NCI-H146 (cell line): ENCODE measurements at places on chromosomes 7 and 10.
A peak's percentile ranks its signal among the peaks of the same experiment; 100 is the strongest.

DNA sequence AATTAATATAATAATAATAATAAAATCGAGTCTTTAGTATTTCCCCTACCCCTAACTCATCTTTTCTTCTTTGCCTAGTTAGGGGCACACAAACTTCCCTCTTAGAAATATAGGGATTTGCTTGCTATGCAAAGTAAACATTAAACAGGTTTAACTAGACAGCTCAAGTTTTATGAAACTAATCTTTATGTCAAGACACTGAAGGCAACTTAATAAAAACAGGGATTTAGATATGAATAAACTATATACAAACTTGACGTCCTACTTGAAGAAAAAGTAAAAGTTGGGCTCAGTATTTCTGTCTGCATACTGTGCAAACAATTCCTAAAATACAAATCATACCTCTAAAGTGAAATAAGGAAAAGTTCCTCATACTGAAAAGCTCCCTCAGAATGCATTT is 52.1 kb upstream of the CAV2 start:
- DNase-seq: no peak

- DNase-seq: no peak
Measured at GRCh38 chr10:112461029-112461887, 14.2 kb downstream of the VTI1A start.

DNA sequence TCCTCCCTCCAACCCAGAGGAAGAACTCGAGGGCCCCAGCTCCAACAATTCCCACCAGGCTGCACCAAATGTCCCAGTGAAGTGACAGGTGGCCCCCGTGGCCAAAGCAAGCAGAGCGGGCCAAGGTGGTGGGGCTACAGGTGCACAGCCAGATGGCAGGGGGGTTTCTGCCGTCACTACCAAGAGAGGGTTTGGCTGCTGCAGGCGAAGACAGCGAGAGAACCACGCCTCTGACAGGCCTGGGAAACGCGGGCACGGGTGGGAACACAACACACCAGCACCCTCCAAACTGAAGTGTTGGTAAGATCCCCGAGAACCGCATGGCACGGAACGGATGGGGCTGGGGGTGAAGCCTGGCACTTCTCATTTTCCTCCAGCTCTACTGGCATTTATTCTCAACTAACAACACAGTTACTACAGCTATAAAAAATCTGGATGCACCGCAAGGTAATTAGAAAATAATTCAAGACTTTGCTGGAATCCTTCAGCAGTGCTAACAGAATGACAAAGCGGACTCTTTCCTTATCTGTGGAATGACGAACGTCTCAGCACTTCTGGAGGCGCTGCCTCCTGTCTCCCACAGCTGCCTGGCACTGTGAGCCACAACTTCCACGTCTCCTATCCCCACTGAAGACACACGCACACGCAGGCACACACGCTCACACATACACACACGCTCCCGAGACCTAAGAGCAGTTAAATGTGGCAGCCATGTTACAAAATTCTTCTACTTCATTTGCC is 167.9 kb downstream of the TCERG1L start:
- no peak for DNase-seq

DNA sequence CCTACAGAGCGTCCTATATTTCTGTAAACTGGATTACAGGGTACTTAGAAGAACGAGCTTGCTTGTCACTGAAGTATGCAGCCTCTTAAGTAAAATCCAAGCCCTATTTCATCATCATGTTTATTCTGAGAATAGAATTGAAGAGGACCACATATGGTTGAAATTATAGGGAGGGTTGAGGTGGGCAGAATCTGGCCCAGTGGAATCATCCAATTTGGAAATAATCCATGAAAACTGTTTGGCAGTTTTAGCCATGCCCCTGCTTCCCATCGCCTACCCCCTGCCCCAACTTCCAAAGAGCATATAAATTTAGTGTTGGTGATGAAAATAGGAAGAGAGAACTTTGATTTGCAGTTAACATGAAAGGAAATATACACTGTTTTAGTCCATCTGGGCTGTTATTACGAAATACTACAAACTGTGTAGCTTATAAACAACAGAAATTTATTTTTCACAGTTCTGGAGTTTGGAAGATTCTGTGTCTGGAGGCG is 150.4 kb downstream of the PRKG1 start:
- no peak for DNase-seq

DNA sequence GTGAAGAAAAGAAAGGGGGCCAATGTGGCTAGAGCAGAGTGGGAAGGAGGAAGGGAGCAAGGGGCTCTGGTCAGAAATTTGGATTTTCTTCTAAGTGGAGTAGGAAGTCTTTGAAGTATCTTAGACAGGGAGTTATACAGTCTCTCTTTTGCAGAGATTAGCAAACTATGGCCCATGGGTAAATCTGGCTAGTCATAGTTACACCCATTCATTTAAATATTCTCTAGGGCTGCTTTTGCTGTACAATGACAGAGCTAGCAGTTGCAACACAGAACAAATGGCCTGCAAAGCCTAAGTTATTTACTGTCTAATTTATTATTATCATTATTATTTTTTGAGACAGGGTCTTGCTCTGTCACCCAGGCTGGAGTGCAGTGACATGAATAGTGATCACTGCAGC is 10.5 kb upstream of the LAMB4 start:
- no peak for DNase-seq

DNA sequence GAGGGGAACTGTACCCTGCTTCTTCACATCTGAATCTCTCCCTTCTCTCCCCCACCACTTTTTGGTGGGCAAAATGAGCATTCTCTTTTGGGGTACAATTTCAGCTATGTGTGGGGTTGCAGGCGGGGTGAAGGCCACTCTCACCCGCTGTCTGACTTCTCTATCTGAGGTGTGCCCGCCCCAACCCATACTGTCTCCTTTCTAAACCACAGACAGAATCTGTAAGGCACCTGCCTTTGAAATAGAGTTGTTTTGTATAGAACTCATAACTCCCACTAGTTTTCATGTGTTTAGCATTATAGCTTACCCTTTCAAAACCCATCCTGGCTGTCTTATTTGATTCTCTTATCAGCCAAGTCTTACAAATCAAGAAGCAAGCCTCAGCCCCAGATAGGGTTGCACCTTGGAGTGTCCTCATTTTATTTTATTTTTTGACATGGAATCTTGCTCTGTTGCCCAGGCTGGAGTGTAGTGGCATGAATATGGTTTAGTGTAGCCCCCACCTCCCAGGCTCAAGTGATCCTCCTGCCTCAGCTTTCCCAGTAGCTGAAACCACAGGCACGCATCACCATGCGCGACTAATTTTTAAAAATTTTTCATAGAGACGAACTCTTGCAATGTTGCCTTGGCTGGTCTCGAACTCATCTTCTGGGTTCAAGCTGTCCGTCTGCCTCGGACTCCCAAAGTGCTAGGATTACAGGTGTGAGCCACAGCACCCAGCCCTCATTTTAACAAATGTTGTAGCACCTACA is 11.9 kb downstream of the TSPAN14 start:
- no peak for DNase-seq

DNA sequence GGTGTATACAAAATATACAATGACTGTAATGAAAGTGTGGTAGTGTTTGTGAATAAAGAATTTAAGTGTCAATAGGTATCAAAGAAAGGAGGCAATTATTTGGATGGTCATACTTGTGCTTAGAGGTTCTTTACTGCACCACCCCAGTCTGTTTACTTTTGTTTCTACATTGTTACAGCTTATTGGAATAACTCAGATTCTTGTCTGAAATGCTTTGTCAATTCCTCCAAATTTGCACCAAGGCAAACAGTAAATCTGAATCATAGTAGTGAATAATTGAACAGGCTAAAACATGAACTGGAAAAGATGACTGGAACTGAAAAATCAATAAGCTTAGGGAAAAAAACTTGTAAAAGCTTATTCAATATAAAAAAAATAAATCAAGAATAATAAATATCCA is 319.2 kb downstream of the EXOC4 start:
- no peak for DNase-seq

- no peak for DNase-seq
Measured at GRCh38 chr7:28036696-28037095, 143.9 kb downstream of the JAZF1 start.

DNA sequence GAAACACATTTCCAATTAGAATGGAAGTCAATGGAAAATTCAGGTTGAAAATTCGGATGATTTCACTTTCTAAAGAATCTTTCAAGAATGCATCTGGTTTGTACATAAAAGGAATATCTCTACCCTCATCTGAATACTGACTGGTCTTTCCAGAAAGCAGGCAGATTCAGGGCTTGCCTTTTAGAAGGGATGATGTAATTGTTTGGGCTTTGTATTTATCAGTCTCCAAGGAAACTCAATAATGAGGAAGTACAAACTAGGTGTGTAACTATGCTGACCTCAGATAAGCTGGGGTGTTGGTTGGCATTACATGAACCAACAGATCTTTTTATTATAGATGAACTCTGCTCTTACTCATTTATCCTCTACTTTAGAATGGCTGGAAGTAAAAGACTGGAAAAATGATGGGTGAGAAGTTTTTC is 24.1 kb downstream of the PDLIM1 start:
- DNase-seq: peak; percentile 73

DNA sequence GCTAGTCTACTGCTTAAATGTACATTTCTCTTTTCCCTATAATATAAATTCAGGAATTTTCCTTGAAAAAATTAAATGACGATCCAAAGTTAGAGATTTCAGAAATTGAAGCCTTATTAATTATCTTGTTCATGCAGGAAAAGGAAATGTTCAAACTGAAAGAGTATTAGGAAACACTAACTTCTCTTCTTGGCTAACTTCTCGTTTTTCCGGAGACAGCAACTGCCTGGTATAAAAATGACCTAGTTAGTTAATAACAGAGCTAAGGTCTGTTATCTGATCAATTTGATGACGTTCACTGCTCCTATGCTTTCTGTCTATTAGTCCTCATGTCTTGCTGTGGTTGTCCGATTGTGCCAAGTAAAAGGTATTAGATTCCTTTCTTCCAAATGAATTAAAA is 212.5 kb downstream of the DGKB start:
- no peak for DNase-seq

DNA sequence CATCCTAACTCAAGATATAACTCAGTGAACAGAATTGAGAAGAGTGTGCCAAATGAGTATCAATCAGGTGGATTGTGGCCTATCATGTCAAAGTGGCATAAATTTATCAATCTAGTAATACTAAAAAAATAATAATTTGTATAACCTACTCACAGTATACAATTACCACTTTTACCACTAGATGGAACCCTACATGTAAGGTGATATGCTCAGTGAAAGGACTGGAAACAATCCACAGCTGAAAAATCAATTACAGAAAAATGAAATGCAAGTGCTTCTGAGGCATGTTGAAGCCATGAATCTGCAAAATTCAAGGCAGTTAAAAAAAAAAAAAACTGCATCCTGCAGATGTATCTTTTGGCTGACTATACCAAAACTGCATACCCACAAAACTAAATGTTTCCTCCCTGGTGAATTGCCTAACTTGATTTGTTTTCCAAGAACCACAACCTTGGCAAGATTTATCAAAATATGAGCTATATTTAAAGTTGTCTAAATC is 13.9 kb downstream of the ARHGAP19 start:
- peak; percentile 68 for DNase-seq

DNA sequence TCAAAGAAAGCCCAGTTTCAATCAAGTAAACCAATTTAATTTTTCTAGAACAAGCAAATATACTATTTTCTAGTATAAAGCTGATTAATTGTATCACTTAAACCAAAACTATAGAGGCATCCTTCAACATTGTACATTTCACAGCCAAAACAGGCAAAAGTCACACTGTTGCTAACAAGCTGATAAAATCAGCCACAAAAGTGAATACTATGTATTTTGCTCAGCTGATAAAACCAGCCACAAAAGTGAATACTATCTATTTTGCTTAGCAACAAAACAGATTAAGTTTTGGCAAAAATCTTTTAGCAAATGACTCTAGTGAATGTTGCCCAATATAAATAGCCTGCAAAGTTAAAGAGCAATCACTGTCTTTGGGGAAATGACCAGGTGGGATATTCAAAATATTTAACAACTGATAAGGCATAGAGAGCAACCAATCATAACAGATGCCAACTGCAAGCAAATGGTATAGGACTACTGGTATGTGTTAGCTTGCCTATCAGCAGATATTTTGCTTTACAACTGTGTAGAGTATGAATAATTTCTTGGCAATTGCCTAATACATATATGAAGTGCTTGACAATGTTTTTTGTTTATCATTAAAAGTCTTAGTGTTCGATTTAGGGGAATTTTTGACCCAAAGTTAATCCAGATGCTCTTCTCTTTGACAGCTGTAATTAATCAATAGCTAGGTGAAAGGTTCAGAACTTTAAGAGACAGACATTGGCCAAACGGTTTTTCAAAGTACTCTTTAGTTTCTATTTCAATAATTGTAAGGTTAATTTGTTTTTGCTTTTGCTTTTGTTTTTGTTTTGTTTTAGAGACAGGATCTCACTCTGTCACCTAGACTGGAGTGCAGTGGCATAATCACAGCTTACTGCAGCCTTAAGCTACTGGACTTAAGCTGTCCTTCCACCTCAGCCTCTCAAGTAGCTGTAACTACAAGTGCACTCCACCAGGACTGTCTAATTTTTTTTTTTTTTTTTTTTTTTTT is 44.4 kb upstream of the SP4 start:
- no peak for DNase-seq

GRCh38 chr10:79451046-79451699 is 5.7 kb upstream of the ZCCHC24 start:
- no peak for DNase-seq

DNA sequence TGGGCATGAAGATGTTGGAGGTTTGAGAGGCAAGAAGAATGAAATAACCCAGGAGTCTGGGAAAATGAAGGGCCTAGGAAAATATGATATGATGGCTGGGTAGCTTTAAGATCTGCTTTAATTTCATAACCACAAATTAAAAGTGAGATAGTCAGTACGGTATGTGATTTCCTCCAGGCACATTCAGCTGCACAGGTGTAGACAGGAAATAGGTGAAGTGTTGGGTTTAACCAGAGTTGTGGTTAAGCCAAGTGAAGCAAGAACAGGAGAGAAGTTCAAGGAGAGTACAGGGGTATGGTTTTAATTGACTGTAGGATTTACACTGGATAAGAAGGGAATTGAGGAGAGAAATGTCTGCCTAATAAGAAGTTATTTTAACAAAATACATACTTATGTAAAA is 2.6 kb downstream of the PNLIPRP3 start:
- no peak for DNase-seq

- no peak for DNase-seq
Measured at GRCh38 chr10:116197946-116198675, 74.9 kb downstream of the GFRA1 start.

GRCh38 chr10:63498665-63499064 is 22.5 kb upstream of the REEP3 start:
- no peak for DNase-seq
